ENCODE measurements at places on chromosomes 3 and 15.

- peak; percentile 72 for DNase-seq
These were observed 49.5 kb upstream of the SEC13 start for GRCh38 chr3:10370429-10370828.

GRCh38 chr3:67018105-67018788, 20.1 kb downstream of the KBTBD8 start:
- DNase-seq, result no peak

DNA sequence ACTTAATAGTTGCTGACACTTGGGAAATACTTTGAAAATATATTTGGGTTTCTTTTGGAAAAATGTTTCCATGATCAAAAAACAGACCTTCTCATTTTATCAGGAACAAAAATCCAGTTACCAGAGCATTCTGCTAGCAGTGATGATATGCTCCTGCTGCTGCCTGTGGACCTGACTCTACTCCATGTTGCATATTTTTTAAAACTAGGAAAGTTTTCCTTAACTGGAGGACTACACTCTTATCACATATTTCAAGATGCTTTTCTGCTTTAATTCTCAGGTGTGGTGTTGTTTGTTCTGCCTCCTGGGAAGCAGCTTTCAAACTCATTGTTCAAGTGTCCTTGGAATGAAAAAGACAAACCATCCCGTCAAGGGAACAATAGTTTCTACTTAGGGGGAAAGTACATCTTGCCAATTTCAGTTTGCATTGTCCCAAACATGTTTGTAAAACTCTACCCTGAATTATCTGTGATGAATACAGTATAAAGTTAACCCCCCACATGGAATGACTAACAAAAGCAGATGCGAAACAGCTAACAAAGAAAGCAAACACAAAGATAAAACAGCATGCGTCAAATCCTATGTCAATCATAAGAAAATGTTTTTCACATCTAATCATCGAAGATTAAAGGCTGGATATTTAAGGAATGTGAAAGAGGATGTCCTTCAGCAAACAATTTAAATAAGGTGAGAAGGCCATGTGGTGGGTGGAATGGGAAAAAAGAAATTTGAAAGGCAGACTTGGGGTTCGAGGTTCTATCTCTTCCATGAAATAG, 40.1 kb upstream of the PSMD6 start:
- no peak for DNase-seq

DNA sequence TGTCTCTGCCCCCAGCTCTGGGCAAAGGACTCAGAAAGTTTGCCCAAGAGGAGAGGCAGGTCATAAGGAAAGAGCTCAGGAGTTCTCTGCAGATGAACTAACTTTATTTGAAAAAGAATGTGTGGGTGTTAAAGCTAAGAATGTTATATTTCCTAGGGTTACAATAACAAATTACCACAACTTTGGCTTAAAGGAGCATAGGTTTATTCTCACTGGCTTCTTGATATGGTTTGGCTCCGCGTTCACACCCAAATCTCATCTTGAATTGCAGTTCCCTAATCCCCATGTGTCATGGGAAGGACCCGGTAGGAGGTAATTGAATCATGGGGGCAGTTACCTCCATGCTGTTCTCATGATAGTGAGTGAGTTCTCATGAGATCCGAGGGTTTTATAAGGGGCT, 383.7 kb upstream of the CFAP20DC start:
- no peak for DNase-seq

DNA sequence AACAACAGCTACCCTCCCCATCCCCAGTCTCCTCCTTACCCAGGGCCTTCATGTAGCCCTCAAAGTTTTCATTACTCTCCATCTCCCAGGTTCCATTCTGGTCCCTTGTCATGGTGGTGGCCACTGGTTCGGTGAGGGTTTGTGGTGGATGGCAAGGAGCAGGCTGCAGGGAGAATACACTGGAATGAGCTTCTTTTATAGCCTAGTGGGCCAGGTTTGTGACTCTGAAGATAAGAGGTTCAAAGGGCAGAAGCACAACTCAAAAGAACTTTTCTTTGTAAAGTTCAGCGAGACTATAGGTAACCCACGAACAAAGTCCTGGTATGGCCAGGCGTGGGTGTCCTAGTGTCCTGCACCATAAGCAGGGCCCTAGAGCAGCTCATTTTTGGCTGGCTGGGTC, at the start of gene RBP2:
TSS of gene RBP2 (minus strand) at position 169 of the 400 bp plus-strand sequence. CDS start at position 112, 57 bp downstream.
- DNase-seq, result no peak

- peak; percentile 56 for DNase-seq
These were observed 324.5 kb downstream of the TBL1XR1 start for GRCh38 chr3:176872771-176873209.

GRCh38 chr3:46724424-46724823, 6.8 kb upstream of the PRSS50 start:
- DNase-seq, result no peak

- DNase-seq, result peak; percentile 77
These were observed 96.7 kb upstream of the KCNMB2 start for GRCh38 chr3:178439504-178439903.

- DNase-seq, result no peak
These were observed 177.0 kb upstream of the ZBTB20 start for GRCh38 chr3:115324056-115324455.

- DNase-seq, result no peak
These were observed 446.5 kb downstream of the CNTN3 start for GRCh38 chr3:74167926-74168325.

GRCh38 chr3:195761123-195761566, 40.4 kb downstream of the MUC20 start:
- no peak for DNase-seq

DNA sequence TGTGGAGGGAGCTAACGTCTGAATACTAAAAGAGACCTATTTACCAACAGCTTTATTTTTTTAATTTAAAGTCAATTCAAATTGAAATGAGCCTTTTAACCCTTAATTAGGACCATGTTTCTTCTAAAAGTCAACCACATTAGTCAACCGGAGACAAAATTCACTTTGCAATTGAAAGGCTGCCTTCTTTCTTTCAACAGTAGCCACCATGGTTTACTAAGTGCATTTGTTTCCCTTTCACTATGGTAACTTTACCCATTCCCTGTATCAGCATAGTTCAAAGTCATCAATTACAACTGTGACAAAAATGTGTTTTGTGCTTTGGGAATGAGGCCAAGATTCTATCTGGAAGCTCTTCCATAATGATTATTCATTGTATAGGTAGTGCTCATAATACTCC, 225.4 kb downstream of the EPHA3 start:
- DNase-seq, result no peak

- no peak for DNase-seq
These were observed 408.2 kb upstream of the RASGRP1 start for GRCh38 chr15:38972831-38973230.

DNA sequence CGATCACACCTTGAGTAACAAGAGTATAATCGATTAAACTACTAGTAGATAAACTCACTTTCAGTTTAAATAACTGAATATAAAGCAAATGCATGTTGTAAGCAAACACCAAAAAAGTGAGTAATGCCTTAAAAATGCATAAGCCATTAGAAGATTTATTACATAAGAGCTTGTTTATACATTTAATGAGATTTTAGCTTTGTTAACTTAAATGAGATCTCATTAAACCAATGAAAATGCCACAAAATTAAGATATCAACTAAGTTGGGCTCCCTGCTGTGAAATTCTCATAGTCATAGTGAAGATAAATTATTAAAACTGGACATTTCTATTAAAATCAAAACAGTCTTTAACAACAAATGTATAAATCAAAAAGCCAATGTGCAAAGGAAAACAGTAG, 701.2 kb downstream of the NLGN1 start:
- DNase-seq, result no peak

DNA sequence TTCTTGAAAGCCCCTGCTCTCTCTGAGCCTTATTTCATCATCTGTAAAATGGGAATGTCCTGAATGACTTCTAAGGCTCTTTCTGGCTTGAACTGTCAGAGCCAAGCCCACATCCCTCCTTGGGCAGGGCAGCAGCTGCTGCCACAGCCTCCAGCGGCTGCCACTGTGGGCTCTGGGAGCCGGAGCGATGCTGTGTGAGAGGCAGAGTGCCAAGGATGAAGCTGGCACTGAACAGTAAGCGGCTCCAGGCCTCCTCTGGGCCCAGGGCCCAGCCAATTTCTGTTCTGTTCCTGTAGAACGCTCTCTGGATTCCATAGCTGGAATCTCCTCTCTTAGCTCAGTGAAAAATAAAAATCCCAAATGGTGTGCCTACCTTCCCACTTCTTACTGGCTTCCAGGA, 4.4 kb downstream of the CPLX3 start:
- DNase-seq, result peak; percentile 25

GRCh38 chr3:20123131-20123652, 62.8 kb downstream of the SGO1 start:
- DNase-seq, result no peak

- DNase-seq, result no peak
These were observed 43.9 kb downstream of the RPL22L1 start for GRCh38 chr3:170826047-170826446.

All from AG20443 (cell line).